ENCODE measurements at places on chromosomes 3 and 15.

- no peak for DNase-seq
Measured at GRCh38 chr3:101999177-101999779, 150.0 kb downstream of the NFKBIZ start.

DNA sequence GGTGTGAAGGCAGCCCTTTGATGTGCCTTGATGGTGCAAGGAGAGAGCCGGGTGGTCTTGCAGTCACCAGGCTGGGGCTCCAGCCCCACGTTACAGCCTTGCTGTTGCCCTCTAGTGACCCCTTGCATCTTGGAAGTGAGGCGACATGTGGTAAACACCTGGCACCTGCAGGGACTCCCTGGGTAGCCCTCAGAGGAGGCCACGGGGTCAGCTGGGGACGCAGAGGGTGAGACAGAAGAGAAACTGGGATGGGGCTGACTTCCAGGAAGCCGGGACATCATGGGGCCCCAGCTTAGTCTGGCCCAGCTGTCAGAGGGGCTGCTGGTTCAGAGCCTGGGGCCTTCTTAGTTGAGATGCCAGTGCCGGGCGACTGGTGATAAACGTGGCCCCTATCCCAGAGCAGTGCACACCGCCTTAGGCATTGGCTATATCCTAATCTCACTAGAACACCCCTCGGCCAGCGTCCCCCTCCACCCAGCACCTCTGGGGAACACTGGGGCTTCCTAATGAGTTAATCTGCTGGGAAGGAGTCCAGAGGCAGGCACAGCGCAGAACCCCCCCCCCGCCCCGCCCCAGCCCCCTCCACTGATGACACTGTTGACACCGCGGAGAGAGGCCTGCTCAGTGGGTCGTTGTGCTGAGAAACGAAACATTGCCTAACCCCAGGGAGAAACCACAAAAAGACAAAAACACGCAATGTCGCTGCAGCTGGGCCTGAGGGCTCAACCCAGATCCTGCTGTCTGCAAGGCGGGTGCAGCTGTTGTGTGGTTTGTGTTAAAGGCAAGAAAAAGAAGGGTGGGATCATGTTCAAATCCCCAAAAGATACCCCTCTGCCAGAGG is 60.5 kb upstream of the KLF13 start:
- no peak for DNase-seq

DNA sequence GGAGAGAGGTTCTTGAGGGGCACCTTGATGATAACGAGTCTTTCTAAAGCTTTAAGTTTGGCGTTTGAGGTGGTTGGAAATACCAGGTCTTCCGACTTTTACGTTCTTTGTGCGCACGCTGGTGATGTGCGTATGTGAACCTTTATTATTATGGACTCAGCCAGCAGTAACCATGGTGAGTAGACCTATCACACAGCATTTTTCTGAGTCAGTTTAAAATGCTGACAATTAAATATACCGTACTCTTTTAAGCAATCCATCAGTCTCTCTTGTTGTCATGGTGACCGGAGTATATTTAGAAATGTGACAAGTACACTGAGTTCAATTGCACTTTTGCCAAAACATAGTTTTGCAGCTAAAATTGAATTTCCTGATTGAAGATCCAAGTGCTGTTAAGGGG is 172.2 kb downstream of the LPP start:
- peak; percentile 60 for DNase-seq

- peak; percentile 93 for DNase-seq
Measured at GRCh38 chr3:112632596-112632995, 8.3 kb downstream of the CCDC80 start.

DNA sequence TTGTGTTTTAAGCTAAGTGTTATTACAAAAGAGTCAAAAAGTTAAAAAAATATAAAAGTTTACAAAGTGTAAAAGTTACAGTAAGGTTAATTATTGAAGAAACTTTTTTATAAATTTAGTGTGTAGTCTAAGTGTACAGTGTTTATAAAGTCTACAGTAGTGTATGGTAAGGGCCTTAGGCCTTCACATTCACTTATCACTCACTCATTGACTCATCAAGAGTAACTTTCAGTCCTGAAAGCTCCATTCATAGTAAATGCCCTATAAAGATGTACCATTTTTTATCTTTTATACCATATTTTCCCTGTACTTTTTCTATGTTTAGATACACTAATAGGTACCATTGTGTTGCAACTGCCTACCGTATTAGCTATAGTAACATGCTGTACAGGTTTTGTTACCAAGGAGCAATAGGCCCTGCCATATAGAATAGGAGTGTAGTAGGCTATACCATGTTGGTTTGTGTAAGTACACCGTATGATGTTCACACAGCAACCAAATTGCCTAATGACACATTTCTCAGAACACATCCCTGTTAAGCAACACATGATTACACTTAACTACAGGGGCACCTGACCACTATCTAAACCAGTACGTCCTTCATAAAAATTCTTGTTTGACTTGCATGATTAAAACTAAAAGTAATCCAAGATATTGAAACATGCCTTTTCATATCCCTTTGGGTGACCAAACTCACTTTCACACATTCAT is 17.2 kb downstream of the RAD18 start:
- DNase-seq: no peak

DNA sequence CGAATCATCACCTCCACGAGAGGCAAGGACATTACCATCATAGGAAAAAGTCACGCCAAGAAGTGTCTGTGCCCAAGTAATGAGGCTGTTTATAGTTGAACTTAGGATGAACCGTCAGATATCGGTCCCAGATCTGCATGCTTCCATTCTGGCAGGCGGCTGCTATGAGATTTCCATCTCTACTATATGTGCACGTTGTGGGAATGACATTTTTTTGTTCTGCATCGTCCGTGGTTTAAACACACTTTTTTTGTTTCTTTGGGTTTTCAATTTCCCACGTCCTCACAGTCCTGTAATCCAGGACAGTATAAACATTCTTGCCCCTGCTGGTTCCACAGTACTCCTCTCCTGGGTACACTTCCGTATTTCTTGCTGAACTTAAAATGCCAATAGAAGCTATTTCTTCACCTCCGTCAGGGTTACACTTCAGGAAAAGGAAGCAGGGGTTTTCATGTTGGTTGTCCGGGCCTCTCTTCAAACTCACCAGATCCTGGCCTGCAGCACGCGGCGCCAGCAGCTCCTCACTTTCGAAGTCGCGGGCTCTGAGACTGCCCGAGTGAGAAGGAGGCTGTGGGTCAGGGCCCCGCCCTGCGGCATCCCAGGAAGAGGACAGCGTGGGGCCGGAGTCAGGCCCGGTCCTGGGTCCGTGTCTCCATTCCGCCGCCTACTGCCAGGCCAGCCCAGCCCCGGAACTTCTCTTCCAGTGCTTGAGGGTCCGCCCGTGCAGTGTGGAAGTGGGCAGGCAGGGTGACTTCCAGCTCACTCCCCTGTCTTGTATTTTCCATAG is 9.8 kb upstream of the TM4SF4 start:
- DNase-seq: no peak

DNA sequence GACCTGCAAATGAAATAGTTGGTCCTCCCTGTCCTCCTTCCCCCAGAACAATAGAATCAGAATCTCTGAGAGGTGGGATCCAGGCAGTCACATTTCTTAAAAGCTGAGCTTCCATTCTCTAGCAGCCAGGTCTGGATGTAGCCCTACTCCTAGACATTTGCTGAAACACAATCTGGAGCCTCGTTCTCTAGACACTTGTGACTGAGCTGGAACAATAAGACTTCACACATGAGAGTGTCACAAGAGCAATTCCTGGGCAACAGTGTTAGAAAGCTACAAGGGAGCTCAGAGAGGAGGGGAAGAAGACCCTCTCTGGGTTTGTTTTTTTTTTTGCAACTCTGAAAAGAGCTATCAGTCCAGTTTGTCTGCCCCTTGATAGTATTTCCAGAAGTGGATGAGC is 14.5 kb downstream of the CORO2B start:
- DNase-seq: no peak

DNA sequence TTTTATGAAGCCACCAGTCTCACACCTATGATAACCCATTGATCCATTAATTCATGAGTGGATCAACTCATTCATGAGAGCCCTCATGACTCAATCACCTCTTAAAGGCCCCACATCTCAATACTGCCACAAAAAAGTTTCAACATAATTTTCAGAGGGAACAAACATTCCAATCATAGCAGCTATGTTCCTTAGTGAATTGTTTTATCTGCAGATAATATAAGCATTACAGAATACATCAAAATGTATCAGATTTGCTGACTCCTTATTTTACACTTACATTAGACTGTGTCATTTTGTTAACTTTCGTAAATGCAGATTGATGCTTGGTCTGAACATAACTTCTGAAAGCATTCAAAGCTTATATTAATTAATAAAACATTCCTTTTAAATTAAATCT is 155.3 kb upstream of the MBNL1 start:
- no peak for DNase-seq
